ENCODE measurements at places on chromosomes 16 and 17. TPM values are rescaled to one million over a fixed set of nuclear protein-coding genes. Genes with fewer than 3 reads are reported as not detected.

DNA sequence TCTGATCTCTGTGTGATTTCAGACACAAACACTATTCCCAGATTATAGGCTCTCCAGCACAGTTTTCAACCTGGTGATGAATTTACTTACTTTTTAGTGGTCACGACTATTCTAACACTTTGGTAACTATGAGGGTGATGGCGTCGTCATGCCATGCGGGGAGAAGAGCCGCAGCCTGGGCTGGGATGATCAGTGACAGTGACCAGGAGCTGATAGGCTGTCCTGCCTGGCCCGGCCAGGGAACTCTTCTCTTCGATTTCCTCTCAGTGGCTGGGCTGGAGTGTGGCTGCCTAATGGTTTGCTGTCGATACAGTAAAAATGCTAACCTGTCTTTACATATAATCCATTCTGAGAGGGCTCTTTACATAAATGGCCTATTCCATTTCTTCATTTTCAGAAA, 113.1 kb downstream of the IRX3 start:
- DNase-seq = no peak

GRCh38 chr17:44277976-44278375, 10.0 kb upstream of the SLC4A1 start:
- DNase-seq = no peak

DNA sequence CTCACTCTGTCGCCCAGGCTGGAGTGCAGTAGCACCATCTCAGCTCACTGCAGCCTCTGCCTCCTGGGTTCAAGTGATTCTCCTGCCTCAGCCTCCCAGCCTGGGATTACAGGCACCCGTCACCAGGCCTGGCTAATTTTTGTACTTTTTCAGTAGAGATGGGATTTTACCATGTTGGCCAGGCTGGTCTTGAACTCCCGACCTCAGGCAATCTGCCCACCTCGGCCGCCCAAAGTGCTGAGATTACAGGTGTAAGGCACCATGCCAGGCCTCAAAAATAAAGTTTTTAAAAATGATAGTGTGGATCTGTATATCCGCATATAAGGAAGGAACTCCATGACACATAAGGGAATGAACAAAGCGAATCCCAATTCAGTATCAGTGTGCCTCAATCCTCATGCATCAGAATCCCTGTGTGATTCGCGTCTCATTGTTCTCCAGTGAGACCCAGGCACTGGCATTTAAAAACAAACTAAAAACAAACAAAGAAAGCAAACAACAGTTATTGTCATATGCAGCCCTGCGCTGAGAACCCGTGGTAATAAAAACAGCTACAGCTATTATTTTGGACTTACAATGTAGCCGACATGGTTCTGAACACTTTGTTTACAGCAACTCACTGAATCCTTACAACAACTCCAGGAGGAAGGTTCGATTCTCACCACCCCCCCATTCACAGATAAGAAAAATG, 54.1 kb upstream of the CREBBP start:
- DNase-seq = no peak

DNA sequence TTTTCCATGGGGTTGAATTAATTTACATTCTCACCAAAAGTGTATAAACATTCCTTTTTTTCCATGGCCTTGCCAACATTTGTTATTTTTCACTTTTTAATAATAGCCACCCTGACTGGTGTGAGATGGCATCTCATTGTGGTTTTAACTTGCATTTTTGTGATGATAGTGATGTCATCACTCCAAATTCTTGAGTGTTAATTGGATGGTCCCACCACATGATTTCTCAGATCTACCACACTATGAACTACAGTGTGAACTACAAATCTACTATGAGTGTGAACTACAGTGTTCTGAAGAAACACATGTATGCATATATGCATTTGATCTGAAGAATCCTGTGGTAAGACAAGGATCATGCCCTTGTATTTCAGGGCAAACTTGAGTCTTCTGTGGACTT, 340.1 kb downstream of the ABCC12 start:
- DNase-seq = no peak

DNA sequence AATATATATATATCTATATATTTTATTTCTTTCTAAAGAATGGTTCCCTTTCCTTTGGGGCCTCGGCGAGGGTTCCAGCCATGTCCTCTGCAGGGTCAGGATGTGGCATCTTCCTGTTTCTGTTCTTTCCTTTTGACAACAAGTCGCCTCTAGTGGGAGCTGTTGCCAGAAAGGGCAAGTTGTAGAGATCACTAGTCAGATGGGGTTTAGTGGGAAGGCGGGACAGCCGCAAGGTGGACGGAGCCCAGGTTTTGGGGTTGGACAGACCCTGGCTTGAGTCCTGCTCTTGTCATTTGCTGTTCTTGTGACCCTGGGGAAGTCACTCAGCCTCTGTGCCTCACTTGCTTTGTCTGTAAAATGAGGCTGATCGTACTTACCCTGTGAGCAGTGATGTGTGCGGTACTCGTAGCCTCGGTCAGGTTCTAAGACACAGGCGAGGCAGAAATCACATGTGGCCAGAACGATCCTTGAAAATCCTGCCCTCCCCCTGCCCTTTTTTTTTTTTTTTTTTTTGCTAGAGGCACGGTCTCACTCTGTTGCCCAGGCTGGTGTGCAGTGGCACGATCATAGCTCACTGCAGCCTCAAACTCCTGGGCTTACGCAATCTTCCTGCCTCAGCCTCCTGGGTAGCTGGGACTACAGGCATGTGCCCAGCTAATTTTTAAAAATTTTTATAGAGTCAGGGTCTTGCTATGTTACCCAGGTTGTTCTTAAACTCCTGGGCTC, 80.1 kb downstream of the ABCC6 start:
- no peak for DNase-seq

- DNase-seq = no peak
These were observed 542 bp downstream of the SLC39A11 start for GRCh38 chr17:73091770-73092522.

GRCh38 chr16:48885471-48885870, 275.5 kb upstream of the N4BP1 start:
- DNase-seq = no peak

DNA sequence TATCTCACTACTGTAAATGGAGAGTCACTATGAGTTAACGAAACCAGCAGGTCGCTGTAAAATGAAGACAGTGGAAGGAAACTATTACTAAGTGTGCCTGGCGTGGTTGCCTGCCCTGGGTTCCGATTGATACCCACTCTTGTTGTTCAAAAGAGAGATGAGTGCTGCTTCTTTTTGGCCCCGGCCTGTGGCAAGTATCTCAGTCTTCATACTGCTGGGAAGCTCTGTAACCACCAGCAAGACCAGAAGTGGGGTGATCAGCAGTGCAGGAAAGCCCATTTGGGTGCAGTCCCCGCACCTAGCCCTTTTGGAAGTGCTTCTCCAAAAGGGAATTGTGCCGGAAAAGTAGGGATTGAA, 104.5 kb downstream of the SNX29 start:
- DNase-seq = no peak

GRCh38 chr17:18015593-18015992, 23.4 kb downstream of the ATPAF2 start:
- no peak for DNase-seq

- no peak for DNase-seq
These were observed 10.3 kb upstream of the RMI2 start for GRCh38 chr16:11334831-11335404.

- DNase-seq = no peak
These were observed 23.5 kb downstream of the SNX29 start for GRCh38 chr16:12000032-12000431.

- no peak for DNase-seq
These were observed 25.8 kb downstream of the EMP2 start for GRCh38 chr16:10554569-10554968.

DNA sequence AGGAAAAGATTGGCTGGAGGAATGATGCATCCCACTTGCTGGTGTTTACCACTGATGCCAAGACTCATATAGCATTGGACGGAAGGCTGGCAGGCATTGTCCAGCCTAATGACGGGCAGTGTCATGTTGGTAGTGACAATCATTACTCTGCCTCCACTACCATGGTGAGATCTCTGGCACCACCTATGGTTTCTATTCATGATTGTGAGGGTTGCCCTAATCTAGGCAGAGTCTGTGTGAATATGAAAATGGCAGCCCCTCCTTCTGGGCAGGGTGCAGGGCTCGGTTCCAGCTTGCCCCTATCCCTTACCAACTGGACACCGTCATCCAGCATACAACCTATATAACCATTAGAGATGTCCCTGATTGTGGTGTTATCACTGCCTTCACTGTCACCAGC, 33.4 kb downstream of the ITGB3 start:
- no peak for DNase-seq

GRCh38 chr16:66529475-66529874, 20.4 kb downstream of the TK2 start:
- no peak for DNase-seq

- no peak for DNase-seq
These were observed 4.9 kb downstream of the E4F1 start for GRCh38 chr16:2228161-2228824.

DNA sequence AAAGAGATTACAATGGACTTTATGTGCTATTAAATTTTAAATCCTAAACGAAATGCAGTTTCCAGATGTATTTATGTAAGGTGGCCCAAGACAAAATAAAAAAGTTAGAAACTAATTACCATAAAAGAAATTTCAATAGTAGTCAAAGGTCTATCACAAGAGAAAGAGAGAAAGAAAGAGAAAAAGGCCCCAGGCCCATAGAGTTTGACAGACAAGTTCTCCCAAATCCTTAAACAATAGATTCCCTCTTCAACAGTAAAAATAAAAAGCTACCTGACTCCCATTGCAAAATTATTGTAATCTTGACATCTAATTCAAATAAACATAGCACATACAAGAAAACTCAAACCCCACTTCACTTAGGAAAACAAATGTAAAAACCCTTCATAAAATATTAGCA, 8.6 kb upstream of the ERCC4 start:
- no peak for DNase-seq

- no peak for DNase-seq
These were observed 87.9 kb downstream of the CCDC182 start for GRCh38 chr17:57657211-57657610.

- peak; percentile 55 for DNase-seq
These were observed 482.6 kb downstream of the NPIPA7 start for GRCh38 chr16:16861546-16861945.

- DNase-seq = no peak
These were observed 30.9 kb upstream of the CLEC18B start for GRCh38 chr16:74451951-74452758.

DNA sequence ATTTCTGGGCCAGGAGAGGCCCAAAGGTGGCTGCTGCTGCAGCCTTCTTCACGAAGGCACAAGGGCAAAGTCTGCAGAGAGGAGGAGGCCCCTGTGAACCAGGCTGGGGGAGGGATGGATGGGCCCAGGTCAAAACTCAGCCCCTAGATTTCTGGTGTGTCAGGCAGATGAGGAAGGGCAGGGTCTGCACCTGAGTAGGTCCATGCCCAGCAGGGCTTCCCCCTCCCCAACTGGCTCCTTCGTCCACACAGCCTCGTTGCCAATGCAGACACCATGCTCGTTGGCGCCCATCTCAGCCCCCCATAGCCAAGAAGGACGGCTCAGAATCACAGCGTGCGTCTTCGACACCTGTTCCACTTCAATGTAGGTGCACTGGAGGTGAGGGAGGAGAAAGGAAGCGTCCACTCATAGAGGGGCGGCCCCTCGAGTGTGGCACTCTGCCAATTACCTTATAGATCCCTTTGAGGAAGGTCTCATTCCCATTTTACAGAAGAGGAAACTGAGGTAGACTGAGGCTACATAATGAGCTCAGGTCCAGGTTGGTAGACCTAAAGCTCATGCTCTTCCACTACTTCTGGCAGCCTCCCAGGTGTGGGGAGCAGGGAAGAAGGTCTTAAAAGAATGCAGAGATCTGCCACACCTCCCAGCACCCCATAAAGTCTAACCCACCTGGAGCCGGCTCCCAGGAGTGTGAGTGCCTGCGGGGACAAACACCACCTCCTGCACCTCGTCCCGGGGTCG, 902 bp downstream of the SCRN2 start:
- no peak for DNase-seq

DNA sequence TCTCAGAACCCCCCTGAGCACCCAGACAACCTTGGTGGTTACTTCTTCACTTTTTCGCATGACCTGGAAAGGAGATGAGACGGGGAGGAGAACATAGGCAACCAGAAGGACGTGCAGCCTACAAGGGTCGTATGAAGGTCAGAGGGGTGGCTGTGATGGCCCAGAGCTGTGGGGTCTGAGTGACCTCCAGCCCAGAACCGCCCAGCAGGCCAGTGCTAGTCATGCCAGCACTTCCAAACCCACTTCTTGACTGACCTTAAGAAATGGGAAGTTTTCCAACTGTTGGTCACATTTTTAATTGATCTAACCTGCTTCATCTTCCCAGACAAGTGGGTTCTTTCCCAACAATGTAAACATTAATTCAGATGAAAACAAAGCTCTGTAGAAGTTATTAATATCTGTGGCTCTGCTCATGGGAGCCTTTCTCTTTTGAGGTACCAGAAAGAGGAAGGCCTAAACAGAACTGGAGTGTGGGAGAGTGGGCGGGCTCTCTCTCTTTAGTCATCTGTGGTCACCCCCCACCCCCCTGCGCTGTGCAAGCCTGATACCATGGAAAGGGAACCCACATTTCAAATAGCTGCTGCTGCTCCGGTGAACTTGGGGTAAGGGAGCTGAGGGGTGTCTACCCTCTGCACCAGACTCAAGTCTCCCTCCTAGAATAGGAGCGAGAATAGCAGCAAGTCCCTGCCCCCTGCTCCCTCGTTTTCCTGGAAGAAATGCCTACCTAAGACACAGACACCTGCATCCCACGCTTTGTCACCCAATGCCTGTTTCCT, 101.6 kb downstream of the RAB11FIP4 start:
- DNase-seq = no peak

DNA sequence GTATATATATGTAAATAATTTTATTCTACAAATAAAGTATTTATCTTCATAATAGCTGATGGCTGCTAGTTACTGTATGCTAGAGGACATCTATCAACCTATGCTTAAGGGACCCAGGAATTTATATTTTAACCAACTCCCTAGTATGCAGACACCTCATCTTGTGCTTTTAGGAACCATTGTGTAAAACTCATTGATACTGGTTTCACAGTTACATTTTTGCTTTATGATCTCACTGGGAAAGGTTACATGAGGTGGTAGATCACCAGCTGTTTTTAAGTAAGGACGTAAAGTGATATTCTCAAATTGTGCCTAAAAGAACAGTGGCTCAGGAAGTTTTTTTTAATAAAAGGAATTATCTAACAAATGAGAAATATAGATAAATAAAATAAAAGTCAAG, 56.4 kb downstream of the VMP1 start:
- no peak for DNase-seq

GRCh38 chr16:9322769-9323168, 231.3 kb downstream of the HAPSTR1 start:
- DNase-seq = no peak

- DNase-seq = no peak
These were observed 205.0 kb upstream of the CACNG3 start for GRCh38 chr16:24051125-24051524.

DNA sequence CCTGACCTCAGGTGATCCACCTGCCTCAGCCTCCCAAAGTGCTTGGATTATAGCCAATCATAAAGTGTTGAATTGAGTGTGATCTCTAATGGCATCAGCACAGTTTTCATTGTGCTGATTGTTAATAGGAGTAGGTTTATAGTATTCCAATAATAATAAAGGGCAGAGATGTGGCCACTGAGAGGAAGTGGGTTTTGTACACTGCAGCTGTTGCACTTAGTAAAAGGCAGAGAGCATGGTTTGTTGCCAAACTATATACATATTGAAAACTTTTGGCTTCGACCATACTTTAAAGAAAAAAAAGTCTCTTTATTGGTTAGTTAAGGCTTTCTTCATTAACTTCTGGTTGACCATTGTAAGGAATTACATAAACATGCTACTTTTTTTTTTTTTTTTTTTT, 185.9 kb downstream of the CDK5R1 start:
- DNase-seq = no peak

TAC4 gene
- polyA plus RNA-seq = 2.0 TPM

ZNF423 gene
- polyA plus RNA-seq = 23.2 TPM

SPEM3 gene
- polyA plus RNA-seq = not detected

ALDH3A1 gene
- 0.34 TPM for polyA plus RNA-seq

NECAB2 gene
- polyA plus RNA-seq = 0.88 TPM

SLC13A5 gene
- polyA plus RNA-seq = 0.22 TPM

All from muscle of back (tissue), 13 donors.